ENCODE measurements at places on chromosomes 1 and 21.

DNA sequence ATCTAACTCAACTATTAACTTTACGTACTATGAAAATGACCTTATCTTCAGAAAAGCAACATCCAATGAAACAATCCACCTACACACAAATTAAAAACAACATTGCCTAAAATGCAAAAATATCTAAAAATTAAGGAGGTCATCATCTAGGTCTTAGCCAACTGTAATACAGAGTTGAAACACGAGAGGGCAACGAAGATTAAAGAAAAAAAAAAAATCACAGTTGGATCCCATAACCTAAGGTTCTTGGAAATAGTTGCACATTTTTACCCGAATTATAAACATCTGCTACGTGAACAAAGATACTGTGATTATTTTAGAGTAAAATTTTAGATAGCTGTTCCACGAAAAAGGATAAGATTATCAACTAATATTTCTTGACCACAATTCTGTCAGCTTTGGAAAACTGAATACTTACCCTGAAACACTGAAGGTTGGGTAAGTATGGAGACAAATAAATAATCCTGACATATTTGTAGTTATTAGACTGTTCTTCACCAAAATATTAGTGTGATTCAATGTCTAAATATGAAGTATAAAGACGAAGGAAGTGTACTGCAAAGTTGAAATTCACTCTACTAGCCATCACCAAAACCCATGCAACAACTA, 88.0 kb upstream of the AK4 start:
- DNase-seq: no peak

- DNase-seq: no peak
Measured at GRCh38 chr1:174949645-174950044, 50.1 kb upstream of the CACYBP start.

- DNase-seq: peak; percentile 86
Measured at GRCh38 chr1:1435106-1435903, at the start of gene VWA1. TSS of gene VWA1 (plus strand) at chr1:1435690. CDS start at chr1:1435749, 59 bp downstream.

GRCh38 chr1:223785808-223786207, 59.9 kb downstream of the TP53BP2 start:
- DNase-seq: no peak
